Left cardiac atrium (tissue), 4 donors: ENCODE measurements at places on chromosomes 7 and 10.
A peak's percentile ranks its signal among the peaks of the same experiment; 100 is the strongest.

GRCh38 chr10:785089-785860, 95.8 kb upstream of the DIP2C start:
- DNase-seq: no peak

DNA sequence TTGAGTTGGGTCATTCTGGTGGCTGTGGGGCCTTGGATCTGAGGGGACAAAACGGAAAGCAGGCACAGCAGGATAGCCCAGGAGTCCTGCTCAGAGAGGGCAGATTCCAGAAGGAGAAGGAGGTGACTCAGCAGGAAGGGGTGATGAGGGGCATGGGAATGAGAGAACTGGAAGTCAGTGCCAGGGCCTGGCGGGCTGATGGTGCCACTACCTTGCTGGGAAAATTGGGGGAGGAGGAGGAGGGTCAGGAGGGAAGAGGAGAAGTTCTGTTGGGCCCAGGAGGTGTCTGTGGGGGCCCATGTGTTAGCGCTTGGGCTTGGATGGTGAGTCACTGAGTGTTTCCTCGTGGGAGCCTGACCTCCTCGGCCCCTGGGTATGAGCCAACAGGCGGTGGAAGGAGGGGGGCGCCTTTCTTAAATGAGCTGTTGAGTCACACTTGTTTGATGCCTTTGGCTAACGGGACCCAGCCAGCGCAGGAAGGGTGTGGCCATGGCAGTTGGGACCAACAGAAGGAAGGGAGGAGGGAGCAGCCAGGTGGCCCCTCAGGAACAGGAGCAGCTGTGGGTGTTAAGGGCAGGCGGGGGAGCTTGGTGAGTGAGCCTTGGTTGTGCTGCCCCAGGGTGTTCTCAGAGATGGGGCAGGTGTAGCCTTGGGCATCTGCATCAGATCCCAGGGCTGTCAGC, 130.0 kb upstream of the BTBD16 start:
- DNase-seq: peak; percentile 95

GRCh38 chr10:25142116-25142864, 32.5 kb upstream of the GPR158 start:
- DNase-seq: no peak

GRCh38 chr10:113491967-113492565, 60.8 kb upstream of the HABP2 start:
- DNase-seq: no peak

GRCh38 chr7:65840446-65840845, 32.4 kb upstream of the VKORC1L1 start:
- no peak for DNase-seq
